ENCODE measurements at places on chromosomes 6 and 20.

- DNase-seq: no peak
Measured at GRCh38 chr20:19498756-19499155, 259.3 kb upstream of the RIN2 start.

- no peak for DNase-seq
Measured at GRCh38 chr6:44110005-44110676, 17.1 kb downstream of the MRPL14 start.

DNA sequence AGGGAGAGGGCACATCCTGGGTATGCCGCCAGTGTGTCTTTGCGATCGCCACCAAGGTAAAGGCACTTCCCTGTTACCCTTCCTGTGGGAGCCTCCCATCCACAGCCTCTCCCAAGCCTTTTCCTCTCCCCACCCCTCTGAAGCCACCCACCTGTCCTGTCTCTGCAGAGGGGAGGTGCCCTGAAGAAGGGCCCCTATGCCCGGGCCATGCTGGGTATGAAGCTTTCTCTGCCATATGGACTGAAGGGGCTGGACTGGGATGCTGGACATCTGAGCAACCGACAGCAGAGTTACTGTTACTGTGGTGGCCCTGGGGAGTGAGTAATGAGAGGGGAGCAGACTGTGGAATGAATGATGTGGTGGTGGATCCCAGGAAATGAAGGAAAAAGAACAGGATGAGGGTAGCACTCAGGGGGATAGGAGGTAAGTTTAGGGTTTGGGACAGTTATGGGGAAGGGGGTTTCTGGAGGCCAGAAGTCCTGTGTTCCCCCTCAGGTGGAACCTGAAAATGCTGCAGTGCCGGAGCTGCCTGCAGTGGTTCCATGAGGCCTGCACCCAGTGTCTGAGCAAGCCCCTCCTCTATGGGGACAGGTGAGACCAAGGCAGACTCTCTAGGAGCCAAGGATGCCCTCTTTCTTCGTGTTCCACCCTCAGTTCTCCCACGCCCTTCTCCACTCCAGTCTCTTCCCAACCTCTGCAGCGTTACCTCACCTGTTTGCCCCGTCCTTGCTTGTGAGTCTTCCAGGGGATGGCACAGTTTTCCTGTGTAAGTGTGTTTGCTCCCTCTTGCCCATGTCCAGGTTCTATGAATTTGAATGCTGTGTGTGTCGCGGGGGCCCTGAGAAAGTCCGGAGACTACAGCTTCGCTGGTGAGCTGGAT, 2.7 kb downstream of the PHF1 start:
- DNase-seq: no peak

GRCh38 chr6:53544470-53545308, at the start of gene GCLC:
TSS of gene GCLC (minus strand) at chr6:53545101. CDS start at chr6:53544645, 456 bp downstream.
- peak; percentile 93 for DNase-seq

DNA sequence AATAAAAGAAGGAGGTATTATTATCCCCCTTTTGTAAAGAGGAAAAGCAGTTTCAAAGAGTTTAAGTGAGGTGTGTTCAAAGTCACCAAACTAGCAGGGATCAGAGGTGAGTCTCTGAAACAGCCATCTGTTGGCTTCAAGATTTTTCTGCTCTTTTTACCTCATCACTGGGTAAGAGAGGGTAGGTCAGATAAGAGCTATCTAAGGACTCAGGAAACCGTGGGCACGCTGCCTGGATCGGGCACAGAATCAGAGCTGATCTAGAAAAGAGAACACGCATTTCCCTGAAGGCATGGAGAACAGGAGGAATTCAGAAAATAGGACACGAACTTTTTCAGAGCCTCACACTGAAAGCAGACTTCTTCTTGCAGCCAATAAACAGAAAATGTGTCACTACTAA, 65.8 kb upstream of the LY86 start:
- DNase-seq: no peak

DNA sequence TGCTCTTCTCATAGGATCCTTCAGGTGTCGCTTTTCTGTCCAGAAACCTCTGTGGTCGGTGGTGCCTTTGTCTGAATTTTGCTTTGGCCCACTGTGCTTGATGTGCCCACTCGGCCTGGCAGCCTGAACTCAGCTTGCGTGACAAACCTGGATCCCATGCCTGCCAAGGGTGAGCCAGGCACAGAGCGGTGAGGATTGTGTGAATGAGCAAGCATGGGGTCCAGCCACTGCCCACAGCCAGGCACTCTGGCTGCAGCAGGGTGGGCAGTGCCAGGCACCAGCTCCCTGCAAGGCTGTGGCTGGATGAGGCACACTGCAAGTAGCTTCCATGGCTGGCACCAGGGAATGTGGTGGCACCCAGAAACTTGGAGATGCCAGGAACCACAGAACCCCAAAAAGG, 110.3 kb downstream of the THEMIS start:
- no peak for DNase-seq

- DNase-seq: no peak
Measured at GRCh38 chr6:31730631-31731086, 1.6 kb upstream of the DDAH2 start.

DNA sequence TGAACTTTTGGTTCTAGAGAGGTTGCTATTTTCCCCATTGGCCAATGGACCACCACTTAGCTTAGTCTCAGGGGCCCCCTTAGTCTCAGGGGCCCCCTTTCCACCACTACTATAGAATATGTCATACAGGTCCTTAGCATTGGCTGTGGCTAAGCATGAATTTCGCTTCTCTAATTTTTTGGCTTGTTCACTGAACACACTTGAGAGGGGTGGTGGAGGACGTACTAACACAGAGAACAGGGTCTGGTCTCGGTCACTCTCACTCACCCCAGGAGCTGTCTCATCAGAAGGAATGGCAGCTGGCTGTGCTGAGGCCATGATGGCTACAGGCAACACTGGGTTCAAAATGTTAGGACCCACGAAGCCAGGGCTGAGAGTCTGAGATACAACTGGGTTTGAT, 30.3 kb downstream of the ZNF318 start:
- DNase-seq: no peak

GRCh38 chr6:137070303-137070702, 25.5 kb upstream of the IL20RA start:
- no peak for DNase-seq

DNA sequence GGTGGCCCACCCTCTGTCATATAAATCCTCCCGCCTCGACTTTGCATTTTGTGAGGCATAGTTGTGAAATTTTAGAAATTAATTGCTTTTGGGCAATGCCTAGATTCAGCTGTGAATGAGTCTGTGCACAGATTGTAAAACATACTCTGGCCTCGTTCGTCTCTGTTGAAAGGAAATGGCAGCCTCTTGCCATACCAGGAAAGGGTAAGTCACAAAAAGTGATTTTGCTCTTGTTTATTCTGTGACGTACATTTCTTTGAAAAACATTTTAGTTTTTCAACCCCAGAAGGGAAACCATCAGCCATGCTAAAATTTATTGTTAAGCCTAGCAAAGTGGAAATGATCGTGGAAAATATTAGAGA, 15.3 kb upstream of the EXOC2 start:
- DNase-seq: no peak

DNA sequence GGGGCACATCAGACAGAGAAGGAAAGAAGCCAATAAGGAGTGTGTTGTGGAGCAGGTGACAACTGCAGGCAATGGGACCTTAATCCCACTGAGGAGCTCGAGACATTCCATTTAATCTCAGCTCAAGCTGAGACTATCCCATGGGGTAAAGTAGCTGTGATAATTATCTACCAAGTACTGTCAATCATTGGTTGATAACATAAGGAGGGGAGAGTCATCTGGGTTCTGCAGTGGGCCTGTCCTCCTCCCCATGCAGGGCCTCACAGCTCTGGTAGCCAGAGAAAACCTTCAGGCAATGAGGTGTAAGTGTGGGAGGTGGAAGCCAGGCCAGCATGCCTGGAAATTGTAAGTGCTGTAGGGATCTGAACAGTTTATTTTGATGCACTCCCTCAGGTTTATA, 375.0 kb upstream of the ARID1B start:
- no peak for DNase-seq

- DNase-seq: no peak
Measured at GRCh38 chr6:147192278-147192911, 11.8 kb upstream of the STXBP5 start.

- no peak for DNase-seq
Measured at GRCh38 chr6:110689275-110689935, 125.9 kb downstream of the CDK19 start.

GRCh38 chr6:166861304-166861703, 95.0 kb downstream of the RNASET2 start:
- no peak for DNase-seq

DNA sequence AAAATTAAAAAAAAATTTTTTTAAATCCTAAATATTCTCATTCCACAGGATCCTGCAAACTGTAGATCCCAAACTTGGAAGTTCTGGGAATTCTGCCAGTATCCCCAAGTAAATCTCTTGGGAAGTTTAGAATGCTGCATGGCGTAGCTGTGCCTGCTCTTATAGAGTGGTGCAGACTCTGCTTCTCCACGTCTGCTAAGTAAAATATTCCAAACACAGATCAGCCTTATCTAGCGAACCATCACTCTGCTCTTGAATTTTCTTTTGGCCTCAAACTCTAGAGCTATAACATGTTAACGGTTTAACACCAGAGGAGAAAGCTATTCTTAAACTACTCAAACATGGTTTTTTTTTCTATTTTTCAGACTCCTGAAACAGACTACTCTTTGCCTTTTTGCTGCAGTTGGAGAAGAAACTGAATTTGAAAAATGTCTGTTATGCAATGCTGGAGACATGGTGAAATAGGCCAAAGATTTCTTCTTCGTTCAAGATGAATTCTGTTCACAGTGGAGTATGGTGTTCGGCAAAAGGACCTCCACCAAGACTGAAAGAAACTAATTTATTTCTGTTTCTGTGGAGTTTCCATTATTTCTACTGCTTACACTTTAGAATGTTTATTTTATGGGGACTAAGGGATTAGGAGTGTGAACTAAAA, 138.5 kb upstream of the AKAP12 start:
- DNase-seq: no peak

DNA sequence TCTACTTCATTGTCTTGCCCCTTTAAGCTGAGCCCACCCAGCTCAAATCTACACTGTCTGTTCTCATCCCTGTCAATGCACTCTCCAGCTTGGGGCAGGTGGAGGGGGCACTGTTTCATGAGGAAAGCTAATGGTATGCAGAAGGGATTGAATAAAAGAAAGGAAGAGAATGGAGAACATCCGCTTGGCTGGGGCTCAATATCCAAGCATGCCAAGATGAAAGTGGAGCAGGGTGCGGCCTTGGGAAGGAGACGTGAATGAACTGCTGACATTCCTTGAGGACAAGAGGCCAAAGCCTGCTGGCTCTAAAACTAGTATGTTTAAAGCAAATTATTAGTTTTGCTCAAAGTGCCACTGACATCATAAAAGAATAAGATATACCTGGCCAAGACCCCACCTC, 24.2 kb downstream of the AKAP12 start:
- no peak for DNase-seq

- DNase-seq: no peak
Measured at GRCh38 chr20:50774515-50774914, 20.3 kb upstream of the BCAS4 start.

GRCh38 chr6:163530406-163530805, 115.9 kb downstream of the QKI start:
- DNase-seq: no peak

DNA sequence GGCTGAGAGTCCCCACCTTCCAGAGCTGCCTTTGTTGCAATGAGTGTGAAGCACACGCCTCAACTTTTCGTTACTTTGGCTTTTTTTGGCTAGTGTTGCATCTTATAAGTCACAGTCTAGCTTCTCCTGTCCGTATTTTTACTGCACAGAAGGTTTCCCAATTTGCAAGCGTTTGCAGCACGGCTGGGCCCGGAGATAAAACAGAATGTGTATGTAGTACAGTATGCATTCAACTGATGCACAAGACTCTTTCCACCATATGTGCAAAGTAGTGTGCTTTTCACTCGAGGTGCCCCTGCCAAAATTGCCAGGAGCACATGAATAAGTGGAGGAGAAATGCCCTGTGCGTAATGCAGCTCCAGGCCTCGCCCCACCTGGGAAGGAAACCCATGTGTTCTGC, 79.6 kb downstream of the SOBP start:
- no peak for DNase-seq

DNA sequence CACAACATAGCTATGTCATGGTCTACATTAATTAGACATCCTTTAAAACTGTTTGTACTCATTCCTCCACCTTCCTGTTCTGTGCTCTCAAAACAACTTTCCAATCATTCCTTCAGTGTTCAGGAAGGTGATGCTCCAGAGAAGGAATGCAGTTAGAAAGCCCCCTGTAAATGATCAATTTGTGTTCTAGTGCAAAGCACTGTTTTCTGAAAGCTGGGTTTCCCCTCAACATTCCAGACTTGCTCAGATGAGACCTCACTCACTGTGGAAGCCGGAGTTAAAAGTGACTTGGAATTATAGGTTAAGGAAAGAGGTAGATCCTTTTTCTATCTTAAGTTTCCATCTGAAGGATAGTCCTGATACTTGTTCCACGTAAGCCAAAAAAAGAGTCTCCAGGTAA, 95.9 kb downstream of the BMP2 start:
- DNase-seq: no peak

DNA sequence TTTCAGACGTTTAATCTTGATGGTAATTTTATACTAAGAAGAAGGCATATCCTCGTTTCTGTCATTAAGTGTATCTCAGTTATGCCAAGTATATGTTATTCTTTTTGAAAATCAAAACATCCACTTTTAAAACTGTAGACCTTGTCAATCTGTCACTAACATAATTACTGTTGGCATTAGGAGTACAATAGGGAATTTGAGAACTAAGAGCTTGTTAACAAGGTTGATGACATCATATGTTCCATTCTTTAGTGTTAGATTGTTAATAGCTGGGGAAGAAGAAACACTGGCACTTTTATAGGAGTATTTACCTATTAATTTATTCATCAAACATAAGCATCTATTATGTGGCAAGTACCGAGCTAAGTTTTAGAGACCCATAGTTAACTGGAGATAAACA, 76.2 kb downstream of the MAP3K4 start:
- no peak for DNase-seq

DNA sequence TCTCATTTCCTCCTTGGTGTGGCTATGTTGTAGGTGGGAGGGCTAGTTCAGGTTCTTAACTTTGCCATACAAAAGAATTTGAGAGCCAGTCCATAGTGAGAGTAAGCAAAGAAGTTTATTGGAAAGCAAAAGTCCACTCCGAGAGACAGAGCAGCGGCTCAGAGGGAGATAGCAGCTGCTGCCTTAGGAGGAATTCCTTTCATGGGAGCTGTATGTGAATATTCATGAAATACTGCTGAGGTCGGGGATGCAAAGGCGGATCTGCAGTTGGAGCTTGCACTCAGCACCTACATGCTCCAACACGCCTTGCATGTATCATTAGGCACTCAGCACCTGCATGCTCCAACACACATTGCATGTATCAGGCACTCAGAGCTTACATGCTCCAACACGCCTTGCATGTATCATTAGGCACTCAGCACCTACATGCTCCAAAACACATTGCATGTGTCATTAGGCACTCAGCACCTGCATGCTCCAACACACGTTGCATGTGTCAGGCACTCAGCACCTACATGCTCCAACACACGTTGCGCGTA, 54.9 kb downstream of the CDH4 start:
- DNase-seq: no peak
